ENCODE measurements at places on chromosomes 1 and 21. TPM values are rescaled to one million over a fixed set of nuclear protein-coding genes. Genes with fewer than 3 reads are reported as not detected.

The IL20 gene
- not detected for polyA plus RNA-seq

The CD34 gene
- 89.7 TPM for polyA plus RNA-seq

GRCh38 chr1:203326830-203327683, 21.7 kb downstream of the BTG2 start:
- peak; percentile 95 for DNase-seq

- DNase-seq: no peak
Observed at GRCh38 chr1:211741788-211742187, 66.4 kb upstream of the NEK2 start.

The NBPF6 gene
- not detected for polyA plus RNA-seq

DNA sequence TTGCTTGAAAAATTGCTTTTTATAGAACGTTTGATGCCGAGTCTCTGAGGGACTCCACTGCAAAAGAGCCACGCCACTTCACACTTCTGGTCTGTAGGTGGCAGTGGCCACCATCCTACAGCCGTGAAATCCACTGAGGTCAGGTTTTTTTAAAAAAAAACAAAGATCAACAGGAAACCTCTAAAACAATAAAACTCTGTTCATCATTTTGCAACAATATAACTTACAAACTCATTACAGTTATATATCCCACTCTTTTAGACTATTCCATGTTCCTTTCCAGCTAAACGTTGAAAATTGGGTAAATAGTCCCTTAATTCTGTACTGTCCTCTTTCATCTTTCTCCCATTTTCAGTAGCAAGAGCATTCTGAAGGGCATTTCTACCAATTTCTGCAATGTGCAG, 64.6 kb upstream of the FMN2 start:
- peak; percentile 43 for DNase-seq

- no peak for DNase-seq
Observed at GRCh38 chr1:220776254-220776653, 10.5 kb upstream of the MTARC1 start.

GRCh38 chr1:11523261-11523660, 44.3 kb downstream of the DISP3 start:
- no peak for DNase-seq

DNA sequence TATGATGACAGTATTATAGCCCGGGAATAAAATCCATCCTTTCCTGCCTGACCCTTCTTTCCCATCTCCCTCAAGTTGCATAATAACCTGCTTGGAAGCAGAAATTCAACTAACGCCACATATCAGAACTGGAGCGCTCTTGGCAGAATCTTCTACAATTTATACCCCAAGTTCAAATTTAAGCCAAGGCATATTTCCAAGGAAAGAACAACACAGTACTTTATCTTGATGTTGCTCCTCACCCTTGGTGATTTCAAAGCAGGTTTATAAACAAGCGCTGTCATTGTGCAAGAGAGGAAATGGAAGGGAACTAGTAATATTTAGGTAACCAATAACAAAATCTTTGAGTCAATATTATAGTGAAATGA, 38.0 kb upstream of the PTGFRN start:
- no peak for DNase-seq

The KDM5B gene
- 108 TPM for polyA plus RNA-seq

- no peak for DNase-seq
Observed at GRCh38 chr1:243432136-243432535, 176.3 kb downstream of the SDCCAG8 start.

DNA sequence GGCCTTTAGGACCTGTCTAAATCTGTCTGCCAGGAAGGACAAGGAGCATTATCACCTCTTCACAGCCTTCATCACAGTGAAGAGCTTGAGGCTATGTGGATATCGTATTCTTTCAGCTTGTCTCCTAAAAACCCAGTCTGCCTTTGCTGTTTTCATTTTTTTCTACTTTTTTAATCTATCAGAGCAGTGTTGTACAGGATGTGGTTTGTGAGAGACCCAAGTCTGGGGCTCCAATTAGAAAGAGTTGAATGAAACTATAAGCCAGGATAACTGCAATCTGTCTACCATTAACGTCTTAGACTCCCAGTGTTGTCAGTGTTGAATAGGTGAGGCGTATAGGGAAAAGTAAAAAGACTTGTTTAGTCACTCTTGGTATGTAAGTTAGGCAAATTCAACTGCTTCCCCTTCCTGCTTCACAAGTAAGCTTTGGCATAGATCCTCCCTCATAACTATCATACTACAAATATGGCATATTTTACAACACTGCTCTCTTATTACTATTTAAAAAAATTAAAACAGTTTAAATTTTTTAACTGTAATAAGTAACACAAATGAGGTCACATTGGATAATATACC, 1225.8 kb upstream of the PRMT6 start:
- no peak for DNase-seq

GRCh38 chr1:26999440-26999987, 6.0 kb downstream of the TRNP1 start:
- DNase-seq: no peak

The CDC42SE1 gene
- 88.6 TPM for polyA plus RNA-seq
